ENCODE measurements at places on chromosomes 4 and X.

- DNase-seq = no peak
Observed at GRCh38 chr4:169202878-169203277, 67.9 kb downstream of the SH3RF1 start.

DNA sequence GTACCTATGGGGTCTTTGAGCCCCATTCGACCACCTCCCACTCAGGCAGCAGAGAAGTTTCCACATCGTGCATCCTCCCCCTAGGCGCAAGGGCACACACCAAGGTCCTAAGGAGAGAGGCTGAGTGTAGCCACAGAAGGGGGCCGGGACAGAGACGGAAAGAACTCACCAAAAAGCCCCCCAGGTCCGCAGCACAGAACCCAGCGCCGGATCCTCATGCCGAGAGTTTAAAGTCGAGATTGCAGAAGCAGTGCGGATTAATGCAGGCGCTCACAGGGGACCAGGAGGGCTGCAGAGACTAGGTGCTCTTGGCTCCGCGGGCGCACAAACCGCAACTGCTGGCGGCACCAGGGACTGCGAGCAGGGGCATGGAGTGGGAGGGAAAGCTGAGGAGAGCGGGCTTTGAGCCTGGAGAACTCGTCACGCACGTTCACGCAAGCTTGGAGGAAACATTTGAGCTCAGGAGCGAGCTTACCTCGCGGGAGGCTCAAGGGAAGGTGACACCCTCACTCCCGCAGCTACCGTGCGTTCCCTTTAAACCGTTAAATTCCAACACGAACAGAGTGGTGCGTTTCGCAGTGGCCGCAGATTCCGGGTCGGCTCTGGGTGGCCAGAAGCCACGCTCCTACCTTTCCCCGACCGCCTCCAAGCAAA is 8.5 kb downstream of the NKX3-2 start:
- DNase-seq = no peak

DNA sequence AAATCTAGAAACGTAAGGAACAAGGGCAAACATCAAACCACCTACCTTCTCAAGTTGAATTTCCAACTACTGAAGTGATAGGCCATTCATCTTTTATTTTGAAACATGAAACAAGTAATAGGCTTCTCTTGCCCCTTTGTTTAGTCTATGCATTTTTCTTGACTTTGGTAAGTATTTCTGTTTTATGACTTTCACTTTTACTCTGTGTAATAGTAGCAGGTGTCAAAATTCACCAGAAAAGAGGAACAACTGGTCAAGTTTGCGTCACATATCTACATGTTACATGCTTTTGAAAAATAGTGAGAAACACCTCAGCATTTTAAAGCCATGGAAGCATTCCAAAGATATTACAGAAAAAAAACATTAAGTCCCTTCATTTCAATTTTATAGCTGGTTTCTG is 157.1 kb upstream of the FTHL17 start:
- no peak for DNase-seq

GRCh38 chr4:180610324-180610723 is 1632.9 kb upstream of the TENM3 start:
- no peak for DNase-seq

DNA sequence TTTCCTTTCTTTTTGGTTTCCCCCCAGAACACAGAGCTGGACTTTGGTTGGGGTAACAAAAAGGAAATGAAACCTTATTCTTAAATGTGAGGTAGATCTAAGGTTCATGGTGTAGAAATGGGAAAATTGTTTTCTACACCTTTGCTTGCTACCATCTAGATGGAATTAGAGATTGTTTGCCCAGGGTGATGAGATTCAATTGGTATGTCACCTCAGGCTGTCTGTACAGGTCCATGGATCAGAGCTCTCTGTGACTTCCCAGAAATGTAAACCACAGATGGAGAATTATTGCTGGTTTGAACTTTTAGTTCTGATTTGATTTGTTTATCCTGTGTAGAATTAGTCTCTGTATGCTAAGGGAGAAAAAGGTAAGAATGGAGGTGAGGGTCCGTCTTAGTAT is 146.7 kb downstream of the PCDH7 start:
- DNase-seq = no peak

DNA sequence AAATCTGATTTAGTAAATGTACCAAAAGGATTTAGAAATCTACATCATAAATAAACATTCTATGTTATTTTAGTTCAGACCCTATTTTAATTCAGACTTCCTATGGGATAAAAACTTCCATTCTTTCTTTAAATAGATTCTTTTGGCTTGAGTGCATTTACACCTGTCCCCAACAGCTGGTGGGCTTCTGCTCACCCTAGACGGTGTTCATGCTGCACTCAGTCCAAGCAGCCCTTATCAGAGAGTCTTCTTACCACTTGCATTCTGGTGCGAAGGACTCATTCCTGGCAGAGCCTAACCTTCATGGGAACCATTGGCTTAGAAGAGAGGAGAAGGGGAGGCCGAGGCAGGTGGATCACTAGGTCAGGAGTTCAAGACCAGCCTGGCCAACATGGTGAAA is 57.3 kb downstream of the NPNT start:
- DNase-seq = no peak

- no peak for DNase-seq
Observed at GRCh38 chr4:35836596-35836995, 407.7 kb downstream of the ARAP2 start.

DNA sequence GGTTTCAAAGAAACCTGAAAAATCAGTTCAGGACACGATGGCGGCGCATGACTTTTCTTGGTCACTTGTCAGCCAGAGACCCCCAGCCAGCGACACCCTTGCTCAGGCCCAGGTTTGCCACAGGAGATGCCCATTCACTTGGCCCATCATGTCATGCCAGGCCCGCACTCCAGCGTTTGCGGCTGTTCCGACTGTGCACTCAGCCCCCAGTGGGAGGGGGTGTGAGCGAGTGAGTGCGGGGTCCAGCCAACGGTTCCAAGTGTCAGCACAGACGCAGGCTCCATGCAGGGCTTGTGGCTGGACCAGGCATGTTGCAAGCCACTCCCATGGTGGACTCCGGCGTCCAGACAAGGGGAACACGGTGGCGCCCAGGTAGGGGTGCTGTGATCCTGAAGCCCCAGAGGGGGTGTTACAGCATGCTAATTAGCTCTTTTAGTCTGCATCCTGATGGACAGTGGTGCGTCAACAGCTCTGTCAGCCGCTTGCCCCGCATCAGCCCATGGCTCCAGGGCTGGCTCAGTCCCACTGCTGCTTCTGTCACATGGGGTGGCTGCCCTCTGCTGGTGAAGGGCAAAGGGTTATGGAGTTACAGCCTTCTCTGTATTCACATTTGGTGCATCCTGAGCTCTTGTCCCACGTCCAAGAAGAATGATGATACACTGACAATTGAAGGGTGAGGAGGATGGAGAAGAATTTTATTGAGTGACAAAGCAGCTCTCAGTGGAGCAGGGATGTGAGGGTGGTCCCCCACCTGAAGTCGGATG is 3.7 kb upstream of the MAEA start:
- no peak for DNase-seq

GRCh38 chr4:36187723-36188333 is 56.5 kb downstream of the ARAP2 start:
- no peak for DNase-seq

- DNase-seq = no peak
Observed at GRCh38 chr4:41454423-41454822, 83.5 kb upstream of the LIMCH1 start.

GRCh38 chr4:80266902-80267380 is 477 bp downstream of the FGF5 start:
- DNase-seq = no peak

DNA sequence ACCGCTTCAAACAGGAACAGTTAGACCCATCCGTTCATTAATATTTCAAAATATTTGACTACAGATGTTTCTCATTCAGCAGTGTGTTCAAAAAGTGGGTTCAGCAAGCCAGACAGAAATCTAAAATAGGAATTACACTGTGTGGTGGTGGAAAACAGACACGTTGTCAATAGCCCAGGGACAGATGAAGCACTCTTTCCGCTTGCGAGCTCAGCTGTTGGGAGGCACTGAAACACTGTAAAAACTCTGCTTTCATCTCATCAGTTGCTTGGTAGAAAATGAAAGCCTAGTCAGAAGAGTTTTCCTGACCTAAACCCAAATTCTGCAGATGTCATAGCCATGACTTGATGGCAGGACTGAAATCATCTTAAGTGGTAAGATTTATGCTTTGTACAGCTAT is 38.5 kb downstream of the LRP2BP start:
- DNase-seq = no peak

- no peak for DNase-seq
Observed at GRCh38 chrX:42140320-42140719, 217.0 kb upstream of the CASK start.

GRCh38 chr4:38333219-38333618 is 330.8 kb upstream of the KLF3 start:
- no peak for DNase-seq

- DNase-seq = no peak
Observed at GRCh38 chrX:55731826-55732225, 14.3 kb downstream of the RRAGB start.

DNA sequence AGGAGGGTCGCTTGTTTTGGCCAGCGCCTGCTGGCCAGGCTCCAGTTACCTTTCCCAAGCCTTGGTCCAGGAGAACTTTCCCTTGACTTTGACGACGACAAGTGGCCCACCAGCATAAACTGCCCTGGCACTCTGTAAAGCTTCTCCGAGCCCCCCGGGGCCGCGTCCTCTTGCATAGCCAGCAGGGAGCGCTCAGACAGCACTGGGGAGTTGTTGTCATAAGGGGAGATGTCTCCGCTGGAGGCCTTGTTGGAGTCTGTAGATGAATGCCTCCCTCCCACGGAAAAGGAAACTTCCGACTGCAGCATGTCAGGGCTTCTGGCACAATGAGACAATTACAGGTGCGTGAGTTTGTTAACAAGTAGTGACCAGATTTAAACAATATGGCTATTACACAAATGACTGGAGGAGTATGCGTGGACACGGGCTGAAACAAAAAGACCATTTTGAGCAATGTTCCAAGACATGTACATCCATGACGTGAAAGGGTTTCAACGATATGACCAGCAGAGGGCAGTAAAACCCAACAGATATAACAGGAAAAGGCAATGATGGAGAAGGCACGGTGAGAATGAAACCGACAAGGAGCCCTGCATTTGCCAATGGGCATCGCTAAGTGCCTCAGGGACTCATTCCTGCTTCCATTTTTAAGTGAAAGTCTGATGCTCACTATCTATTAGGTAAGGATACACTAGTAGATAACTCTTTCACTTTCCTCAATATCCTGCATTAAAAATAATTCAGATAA is 33.0 kb downstream of the HCCS start:
- DNase-seq = no peak

DNA sequence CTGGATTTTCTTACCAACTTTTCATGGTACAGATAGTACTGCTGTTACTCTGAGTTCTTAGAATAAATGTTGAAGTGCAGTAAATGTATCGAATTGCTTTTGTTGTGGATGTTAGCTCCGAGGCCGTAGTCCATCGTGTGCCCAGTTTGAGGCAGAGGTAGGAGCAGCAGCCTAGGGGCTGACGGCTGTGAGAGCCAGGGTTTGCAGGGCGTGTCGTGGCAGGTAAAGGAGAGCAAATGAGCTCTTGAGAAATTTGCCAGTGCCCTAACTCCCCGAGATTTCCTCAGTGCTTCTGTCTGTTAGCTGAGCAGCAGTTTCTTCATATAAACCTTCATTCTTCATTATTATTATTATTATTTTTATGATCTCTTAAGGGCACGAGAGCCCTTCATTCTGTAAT is 21.6 kb downstream of the PRIMPOL start:
- DNase-seq = no peak

DNA sequence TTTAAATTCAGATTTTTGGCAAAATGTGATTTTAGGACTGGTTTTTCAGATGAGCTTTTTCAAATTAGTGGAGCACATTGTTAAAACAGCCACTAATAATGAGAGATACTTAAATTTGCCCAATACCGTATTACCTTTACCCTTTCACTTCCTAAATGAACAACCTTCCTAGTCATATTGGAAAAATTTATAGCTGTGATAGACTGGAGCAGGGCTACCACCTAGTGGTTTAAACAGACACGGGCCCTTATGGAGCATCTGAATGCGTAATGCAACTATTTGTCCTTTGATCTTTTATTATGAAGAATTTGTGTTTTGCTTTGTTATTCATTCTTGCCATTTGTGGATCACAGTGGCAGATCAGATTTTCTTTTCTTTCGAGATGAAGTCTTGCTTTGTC is 72.7 kb downstream of the KDM6A start:
- DNase-seq = no peak

DNA sequence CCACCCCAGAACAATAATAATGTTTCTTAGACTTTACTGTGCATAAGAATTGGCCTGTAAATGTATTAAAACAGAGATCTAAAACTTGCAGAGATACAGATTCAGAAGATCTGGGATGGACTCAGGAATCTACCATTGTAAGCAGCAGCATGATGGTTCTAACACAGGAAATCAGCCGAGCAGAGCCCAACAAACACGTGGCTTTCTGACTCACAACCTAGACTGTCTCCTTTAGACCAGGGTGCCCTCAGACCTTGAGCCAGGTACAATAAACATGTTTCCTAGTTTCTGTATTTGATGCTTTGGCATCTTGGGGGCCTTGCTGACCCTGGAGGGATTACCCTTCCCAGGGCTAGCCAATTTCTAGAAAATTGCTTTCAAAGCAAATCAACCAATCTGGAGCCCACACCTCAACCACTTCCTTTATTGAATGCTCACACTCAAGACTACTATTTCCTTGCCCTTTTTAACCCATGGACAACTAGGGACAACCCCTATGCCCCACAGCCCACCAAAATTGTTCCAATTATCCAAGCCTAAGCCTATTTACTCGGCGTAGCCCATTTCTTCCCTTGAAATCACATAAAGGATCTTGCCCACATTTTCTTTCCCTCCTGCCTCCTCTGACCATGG is 80.5 kb downstream of the TBC1D9 start:
- no peak for DNase-seq

DNA sequence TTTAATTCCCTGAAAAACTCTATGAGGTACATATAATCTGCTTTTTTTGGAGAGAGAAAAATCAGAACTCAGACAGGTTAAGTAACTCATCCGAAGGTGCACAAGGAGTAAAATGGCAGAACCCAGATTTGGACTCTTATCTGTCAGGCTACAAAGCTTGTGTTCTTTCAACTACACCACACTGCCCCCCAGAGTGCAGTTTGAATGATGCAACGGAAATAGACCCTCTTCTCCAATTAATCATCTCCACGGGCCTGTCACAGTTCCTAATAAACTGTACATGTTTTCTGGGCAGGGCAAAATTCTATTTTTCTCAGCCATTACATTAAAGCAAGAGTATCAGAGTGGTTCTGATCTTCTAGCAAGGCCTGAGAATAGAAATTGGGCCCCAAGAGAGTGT is 35.3 kb upstream of the DCX start:
- no peak for DNase-seq

DNA sequence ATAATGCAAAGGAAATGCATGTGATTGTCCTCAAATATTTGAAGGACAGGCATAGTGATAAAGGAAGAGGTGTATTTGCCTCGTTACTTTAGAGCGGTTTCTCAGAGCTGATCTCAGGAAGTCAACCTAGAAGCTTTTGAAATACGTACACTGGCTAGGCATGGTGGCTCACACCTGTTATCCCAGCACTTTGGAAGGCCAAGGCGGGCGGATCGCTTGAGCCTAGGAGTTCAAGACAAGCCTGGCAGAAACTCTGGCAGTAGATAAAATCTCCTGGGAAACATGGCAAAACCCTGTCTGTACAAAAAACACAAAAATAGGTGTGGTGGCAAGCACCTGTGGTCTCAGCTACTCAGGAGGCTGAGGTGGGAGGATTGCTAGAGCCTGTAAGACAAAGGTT is 24.9 kb downstream of the SMARCAD1 start:
- no peak for DNase-seq

Measured in cortex of kidney (tissue), 1 donor.